ENCODE measurements at places on chromosomes 16 and 17.

- H3K27me3 ChIP-seq, result no peaks in the 10 kb centered on the region
- no peak for DNase-seq
- H3K4me1 ChIP-seq, result no peaks in the 10 kb centered on the region
- H3K4me3 ChIP-seq, result no peak overlapping the region
- no peak overlapping the region for H3K27ac ChIP-seq
These were observed 18.1 kb upstream of the TBX2 start for GRCh38 chr17:61381537-61381936.

DNA sequence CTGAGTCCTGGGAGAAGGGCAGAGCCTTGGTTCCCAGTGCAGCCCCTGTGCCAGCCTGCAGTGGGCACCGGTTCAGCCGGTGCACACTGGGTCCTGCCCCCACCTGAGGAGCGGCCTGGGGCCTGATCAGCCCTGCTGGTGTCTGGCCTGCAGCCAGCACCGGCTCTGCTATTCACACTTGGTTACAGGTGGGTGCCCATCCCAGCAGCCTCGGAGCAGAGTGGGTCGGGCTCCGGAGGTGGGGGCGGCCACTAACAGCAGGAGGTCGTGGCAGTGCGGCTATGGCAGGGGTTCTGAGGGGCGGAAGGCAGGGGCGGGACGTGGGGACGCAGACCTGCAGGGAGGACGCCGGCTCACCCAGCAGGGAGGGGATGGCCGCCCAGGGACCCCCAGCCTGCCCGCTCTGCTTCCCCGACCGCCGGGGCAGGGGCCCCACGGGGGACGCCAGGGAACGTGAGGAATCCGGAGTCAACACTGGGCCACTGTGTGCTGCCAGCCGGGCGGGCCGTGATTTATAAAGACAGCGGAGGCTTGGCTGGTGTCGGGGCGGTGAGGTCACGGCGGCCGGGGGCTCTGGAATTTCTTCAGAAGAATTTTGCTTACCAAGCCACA, 20.3 kb downstream of the METRNL start:
- no peak for DNase-seq
- peaks cover 14% of the 10 kb centered on the region for H3K4me1 ChIP-seq
- H3K27ac ChIP-seq, result no peak overlapping the region
- H3K27me3 ChIP-seq, result no peaks in the 10 kb centered on the region
- no peak overlapping the region for H3K4me3 ChIP-seq
- peaks cover 4% of the 10 kb centered on the region for H3K36me3 ChIP-seq

GRCh38 chr17:65268832-65269231, 131.7 kb downstream of the RGS9 start:
- no peaks in the 10 kb centered on the region for H3K36me3 ChIP-seq
- no peak overlapping the region for H3K4me3 ChIP-seq
- peaks cover 7% of the 10 kb centered on the region for H3K4me1 ChIP-seq

- H3K36me3 ChIP-seq, result no peaks in the 10 kb centered on the region
- H3K27ac ChIP-seq, result no peak overlapping the region
- peaks cover 13% of the 10 kb centered on the region for H3K27me3 ChIP-seq
- H3K4me1 ChIP-seq, result no peaks in the 10 kb centered on the region
These were observed 12.6 kb upstream of the UQCRC2 start for GRCh38 chr16:21940570-21940969.

- no peak for DNase-seq
- no peaks in the 10 kb centered on the region for H3K4me1 ChIP-seq
- peaks cover 35% of the 10 kb centered on the region for H3K27me3 ChIP-seq
- no peaks in the 10 kb centered on the region for H3K36me3 ChIP-seq
These were observed 12.6 kb downstream of the TBX4 start for GRCh38 chr17:61464843-61465180.

Data from endothelial cell of umbilical vein (primary cell).